Vagina (tissue), 2 donors: ENCODE measurements at places on chromosomes 6 and 20.

DNA sequence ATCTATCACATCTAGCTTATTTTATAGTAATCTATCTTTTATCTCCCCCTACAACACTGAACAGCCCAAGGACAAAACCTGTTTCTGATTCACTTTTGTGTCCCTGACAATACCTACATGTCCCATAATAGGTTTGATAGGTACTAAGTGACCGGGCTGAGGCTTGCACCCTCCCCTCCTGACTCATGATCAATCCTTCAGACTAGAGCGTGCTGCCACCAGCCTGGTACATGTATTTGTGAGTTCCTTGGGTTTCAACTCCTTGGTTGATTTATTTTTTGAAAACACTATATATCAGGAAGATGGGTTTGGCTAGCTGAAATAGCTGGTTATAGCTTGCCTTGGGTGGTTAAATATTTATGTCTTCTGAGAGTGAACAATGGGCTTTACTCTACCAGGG, 41.6 kb upstream of the RAB23 start:
- DNase-seq: no peak

GRCh38 chr6:63610944-63611343, 24.7 kb upstream of the PHF3 start:
- DNase-seq: no peak

DNA sequence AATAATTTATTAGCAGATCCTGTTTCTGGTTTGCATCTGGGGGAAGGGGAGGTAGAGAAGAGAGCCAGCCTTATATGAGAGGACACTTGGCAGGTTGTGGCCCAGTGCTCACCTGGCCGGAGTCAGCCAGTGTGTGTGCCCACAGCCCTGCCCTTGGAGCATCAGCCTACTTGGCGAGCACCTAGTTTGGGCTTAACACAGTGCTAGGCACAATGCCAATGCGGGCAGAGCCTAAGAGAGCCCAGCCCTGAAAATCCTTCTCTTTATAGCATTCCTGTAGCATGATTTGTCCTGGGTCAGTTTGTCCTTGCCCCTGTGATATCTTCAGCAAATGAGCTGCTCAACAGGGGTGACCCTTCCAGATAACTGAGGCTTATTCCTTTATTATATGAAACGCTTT, 73.0 kb downstream of the SLX4IP start:
- DNase-seq: no peak

DNA sequence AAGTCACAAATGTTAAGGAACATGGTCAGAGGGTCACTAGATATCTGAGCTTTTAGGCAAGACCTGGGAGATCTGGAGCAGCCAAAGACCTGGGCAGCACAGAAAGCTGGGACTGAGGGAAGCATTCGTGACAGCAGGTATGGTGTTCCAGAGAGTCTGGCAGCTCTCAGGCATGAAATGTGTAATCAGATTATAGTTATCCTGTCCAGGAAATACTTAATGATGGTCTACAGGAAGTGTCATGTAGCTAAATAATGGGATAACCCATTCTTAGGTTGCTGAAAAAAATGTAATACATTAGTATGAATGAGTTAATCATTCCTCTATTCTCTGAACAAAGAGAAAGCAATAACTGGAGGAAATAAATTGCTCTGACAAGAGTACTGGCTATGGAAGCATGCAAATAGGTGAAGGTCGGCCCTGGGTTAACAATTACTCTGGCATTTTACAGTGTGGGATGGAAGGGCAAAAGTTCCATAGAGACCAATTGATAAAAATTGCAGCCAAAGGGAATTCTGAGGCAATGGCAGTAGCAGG, 740.5 kb downstream of the CBLN4 start:
- no peak for DNase-seq

GRCh38 chr20:33704197-33704924, 15.7 kb downstream of the PXMP4 start:
- no peak for DNase-seq

DNA sequence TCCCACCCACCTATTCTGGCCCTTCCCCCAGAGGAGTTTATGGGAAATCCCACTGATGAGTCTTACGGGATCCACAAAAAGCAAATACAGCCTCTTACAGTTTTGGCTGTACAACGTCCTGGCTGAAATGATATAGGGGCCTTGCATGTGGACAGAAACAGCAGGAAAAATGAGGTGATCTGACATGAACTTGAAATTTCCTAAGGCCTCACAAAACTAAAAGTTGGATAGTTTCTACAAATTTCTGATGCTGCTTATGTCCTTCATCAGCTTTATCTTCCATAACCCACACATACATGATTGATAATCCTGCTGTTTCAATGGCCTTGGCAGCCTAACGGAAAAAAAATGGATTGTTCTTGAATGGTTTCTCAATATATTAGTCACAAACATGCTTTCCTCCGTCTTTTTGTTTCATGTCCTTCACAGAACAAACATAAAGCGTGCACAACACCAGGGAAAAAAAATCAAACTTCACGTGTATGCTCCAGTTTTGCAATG, 118.8 kb downstream of the BMP5 start:
- DNase-seq: no peak

- DNase-seq: no peak
Observed at GRCh38 chr6:11278207-11278559, 45.7 kb upstream of the NEDD9 start.

DNA sequence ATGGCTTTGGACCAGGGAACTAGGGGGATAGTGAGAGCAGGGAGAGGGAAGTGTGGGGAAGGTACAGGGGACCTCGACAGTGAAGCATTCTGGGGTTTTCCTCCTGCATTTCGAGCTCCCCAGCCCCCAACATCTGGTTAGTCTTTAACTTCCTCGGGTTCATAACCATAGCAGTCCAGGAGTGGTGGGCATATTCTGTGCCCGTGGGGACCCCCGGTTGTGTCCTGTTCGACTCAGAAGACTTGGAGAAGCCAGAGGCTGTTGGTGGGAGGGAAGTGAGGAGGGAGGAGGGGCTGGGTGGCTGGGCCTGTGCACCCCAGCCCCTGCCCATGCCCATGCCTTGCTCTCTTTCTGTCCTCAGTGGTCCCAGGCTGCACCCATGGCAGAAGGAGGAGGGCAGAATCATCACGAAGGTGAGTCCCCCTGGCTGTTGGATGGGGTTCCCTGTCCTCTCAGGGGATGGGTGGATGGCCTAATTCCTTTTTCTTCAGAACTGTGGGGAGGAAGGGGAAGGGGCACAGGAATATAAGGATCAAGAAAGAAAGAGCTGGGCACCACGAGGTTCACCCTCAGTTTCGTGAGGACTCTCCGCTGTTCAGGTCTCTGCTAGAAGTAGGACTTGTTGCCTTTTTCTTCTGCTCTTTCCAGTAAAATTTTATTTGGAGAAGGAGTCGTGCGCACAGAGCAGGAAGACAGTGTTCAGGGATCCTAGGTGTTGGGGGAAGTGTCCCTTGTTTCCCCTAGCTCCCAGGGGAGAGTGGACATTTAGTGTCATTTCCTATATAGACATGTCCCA, 4.2 kb downstream of the VEGFA start:
- DNase-seq: no peak

DNA sequence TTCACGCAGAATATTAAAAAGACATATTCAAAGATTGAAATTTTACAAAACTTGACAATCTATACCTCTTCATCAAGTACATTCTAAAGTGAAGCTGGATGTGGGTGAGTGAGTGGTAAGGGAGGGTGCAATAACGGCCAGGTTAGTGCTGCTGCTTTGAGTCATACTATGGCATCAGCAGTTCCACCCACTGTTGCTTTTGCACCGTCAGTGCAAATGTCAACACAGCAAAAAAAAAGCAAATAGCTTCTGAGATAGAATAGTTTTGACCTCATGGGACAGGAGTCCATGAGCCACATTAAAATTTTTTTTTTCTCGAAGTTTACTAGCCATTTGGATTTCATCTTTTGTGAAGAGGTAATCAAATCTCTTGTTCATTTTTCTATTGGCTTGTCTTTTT, 31.8 kb downstream of the PSMF1 start:
- no peak for DNase-seq

GRCh38 chr6:97440590-97441176, 157.7 kb upstream of the MMS22L start:
- DNase-seq: no peak

DNA sequence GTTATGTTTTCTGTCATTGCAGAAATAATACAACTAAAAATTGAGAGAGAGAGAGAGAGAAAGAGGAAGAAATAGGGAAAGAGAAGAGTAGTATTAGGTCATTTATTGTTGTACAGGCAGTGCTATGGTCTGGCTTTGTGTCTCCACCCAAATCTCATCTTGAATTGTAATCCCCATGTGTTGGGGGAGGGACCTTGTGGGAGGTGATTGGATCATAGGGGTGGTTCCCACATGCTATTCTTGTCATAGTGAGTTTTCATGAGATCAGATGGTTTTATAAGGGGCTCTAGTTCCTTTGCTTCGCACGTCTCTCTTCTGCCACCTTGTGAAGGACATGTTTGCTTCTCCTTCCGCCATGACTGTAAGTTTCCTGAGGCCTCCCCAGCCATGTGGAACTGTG, 677.4 kb upstream of the CHD6 start:
- DNase-seq: no peak

DNA sequence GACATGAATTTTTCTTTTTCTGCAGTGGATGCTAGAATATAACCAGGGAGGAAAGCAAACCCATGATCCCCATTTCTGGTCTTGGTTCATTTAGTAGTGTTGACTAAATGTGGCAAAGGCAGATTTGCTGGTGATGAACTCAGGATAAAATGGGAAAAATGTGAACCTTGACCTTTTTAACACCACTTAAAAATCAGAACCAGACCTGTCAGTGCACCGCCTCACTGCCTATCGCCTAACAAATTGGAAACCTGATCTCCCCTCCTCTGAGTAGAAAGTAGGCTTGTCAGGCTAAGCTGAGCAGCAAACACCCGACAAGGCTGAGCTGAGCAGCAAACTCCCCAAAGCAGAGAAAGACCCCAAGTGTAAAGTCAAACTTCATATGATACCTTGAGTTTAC, 254.8 kb downstream of the FOXC1 start:
- no peak for DNase-seq

GRCh38 chr6:100232781-100233573, 231.7 kb downstream of the SIM1 start:
- no peak for DNase-seq

GRCh38 chr6:162922563-162923166, 194.9 kb downstream of the PACRG start:
- no peak for DNase-seq

DNA sequence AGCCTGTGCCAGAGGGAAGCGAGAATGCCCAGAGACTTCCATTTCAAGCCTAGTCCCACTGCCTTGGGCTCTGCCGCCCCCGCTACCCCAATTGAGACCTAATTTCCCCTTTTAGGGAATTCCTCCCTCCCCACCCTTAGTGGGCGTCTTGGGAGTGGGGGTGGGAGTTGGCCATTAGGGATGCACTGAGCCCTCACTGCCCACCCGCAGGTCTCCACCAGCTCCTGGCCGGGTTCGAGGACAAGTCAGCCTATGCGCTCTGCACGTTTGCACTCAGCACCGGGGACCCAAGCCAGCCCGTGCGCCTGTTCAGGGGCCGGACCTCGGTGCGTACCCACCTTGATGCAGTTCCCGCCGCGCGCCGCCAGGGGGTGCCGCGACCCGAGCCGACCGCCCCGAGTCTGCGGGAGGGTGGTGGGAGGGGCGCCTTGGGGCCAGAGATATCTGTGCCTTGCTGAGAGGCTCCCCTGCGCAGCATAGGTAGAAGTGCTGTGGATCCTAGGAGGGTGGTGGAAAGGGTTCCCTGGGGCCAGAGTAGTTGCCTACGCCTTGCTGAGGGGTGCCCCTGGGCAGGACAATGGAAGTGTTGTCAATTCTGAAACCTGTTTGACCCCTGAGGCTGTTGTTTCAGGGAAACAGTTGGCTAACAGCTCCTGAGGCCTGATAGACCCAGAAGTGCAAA, 9.2 kb downstream of the ITPA start:
- no peak for DNase-seq

GRCh38 chr6:83311231-83311630, 118.1 kb downstream of the RWDD2A start:
- DNase-seq: no peak

- no peak for DNase-seq
Observed at GRCh38 chr6:130009146-130009545, 9.2 kb upstream of the L3MBTL3 start.

GRCh38 chr6:21592953-21593352, 598 bp upstream of the SOX4 start:
- no peak for DNase-seq

DNA sequence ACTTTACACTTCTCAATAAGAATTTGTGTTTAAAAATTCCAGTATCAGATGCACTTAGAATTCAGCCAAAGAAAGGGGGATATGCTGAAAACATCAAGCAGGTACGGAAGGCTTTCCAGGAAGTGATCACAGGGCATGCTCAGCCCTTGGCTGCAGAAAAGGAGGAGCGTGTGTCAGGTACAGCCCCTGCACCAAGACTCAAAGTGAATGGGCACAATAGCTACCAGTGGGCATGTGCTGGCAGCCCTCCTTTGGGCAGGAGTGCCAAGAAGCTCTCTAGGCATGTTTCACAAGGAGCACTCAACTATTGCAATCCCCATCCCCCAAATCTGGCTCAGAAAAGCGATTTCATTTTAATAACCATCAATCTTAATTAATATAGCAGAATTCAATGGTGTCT, 298.8 kb downstream of the GMDS start:
- DNase-seq: no peak
